ENCODE measurements at places on chromosomes 1 and 21.
A peak's percentile ranks its signal among the peaks of the same experiment; 100 is the strongest.

DNA sequence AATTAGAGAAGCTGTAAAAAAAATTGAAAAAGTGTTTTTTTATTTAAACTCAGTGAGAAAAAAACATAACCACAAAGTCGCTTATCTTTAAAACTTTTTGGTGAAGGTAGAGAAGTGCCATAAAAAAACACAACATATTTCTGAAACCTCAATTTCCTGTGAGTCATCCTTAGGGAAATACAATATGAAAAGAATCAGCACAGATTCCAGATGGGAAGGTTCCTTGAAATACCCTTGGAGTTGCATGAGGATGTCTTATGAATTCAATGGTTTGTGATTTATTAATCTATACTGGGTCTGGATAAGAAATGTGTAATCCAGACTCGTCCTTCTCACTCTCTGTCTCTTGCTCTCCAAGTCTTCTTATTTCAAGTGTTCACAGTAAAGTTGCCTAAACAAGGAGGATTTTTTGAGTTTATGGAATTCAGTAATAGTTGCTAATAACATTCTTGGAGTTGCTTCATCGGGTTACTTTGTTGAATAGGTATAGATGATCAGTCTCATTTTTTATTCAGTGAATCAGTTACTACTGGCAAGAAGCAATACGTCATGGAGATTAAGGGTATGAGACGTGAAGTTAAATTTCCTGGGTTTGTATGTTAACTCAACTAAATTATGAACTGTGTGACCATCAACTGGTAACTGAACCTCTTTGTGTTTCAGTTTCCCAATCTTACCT lies 191.4 kb downstream of the KCNK2 start:
- no peak for DNase-seq

- DNase-seq: no peak
Measured at GRCh38 chr1:1073743-1074587, at the start of gene RNF223. Gene RNF223, minus strand, starts transcription at chr1:1074306. Its CDS starts 1,740 bp downstream, at chr1:1072566.

DNA sequence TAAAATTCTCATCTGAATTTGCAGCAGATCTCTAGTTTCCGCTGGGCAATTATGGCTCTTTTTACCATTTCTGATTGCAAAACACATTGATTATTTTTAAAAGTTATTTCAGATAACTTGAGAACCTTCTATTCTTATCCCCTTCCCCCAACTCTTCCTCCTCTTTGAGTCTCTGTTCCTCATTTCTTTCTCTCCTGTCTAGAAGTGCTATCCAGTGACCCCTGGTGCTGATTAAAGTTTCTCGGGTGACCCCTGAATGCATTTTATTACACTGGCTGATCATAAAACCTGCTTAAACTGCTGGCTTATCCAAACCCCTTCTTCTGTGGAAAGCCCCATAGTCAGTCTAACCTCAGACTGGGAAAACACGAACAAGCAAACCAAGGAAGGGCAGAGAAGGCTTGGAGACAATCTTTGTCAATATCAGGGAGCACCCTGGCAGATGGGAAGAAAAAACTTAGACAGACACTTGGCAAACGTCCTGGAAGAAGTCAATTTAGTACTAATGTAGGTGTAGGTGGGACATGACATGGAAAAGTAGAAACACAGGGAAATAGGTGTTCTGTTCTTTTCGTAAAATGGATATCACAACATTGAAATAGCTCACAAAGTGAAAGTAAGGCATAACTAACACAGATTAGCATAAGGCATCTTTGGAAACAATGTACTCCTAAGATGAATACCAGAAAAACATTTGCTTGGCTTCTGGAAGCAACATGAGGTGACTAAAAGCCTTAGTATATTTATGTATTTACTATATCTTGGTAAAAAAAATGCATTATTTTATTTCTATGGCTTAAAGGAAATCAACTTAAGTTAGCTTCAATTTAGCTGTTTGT lies 61.4 kb downstream of the GORAB start:
- DNase-seq: no peak

- DNase-seq: no peak
Measured at GRCh38 chr1:162025541-162025940, 1.9 kb upstream of the OLFML2B start.

GRCh38 chr1:230906226-230906625 lies 37.9 kb upstream of the C1orf198 start:
- no peak for DNase-seq

DNA sequence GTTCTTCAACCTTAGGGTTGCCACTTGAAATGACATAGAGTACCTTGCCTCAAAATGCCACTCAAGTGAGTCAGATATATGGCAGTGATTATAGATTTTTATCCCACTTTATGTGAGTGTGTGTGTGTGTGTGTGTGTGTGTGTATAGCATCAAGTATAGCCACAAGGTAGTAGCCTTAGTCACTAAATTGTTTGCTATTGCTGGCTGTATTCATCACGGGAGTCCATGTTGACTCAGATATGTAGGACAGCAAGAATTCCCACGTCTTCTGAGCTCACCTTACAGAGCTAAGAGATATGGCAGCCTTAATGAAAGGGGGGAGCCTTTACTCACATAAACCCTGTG lies 9.3 kb downstream of the ETS2 start:
- no peak for DNase-seq

- no peak for DNase-seq
Measured at GRCh38 chr1:205437570-205437969, 15.7 kb upstream of the LEMD1 start.

GRCh38 chr1:155051777-155052398 lies 772 bp downstream of the ADAM15 start:
- DNase-seq: peak; percentile 18

DNA sequence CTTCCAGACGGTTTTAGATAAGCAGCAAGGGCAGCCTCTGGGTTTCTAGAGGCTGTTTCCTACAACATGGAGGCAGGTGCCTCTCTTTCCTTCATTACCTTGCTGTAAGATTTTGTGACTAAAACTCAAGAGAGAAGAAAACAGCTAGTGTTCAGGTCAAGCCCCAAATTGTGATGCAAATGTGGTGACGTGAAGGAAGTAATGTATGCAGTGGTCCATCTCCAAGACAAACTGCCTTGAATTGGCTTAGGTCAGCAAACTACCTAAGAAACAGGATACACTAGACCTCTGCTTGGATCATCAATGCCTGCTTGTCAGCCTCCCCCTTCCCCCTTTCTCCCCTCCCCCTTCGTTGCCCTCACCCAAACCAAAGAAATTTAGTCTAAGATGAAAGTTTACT lies 28.9 kb upstream of the RIPK4 start:
- DNase-seq: no peak

GRCh38 chr1:118334506-118334905 lies 149.5 kb upstream of the SPAG17 start:
- DNase-seq: no peak

DNA sequence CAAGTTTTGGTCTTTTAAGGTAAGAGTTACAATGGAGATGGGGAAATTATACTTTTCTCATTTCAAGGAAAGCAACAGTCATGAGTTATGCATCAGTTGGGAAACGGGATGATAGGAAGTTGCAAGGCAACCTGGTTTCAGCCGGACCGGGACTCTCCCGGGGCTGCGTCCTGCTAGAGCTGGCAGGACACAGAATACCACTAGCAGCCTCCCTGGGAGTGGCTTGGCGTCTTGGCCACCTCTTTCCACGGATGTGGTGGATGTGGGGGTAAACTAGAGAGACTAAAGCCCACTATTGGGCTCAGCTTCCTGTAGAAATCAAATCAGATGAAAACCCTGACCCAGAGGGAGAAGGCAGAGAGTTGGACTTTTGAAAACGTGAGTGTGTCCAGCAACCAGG lies 71.9 kb downstream of the ADARB1 start:
- DNase-seq: no peak

DNA sequence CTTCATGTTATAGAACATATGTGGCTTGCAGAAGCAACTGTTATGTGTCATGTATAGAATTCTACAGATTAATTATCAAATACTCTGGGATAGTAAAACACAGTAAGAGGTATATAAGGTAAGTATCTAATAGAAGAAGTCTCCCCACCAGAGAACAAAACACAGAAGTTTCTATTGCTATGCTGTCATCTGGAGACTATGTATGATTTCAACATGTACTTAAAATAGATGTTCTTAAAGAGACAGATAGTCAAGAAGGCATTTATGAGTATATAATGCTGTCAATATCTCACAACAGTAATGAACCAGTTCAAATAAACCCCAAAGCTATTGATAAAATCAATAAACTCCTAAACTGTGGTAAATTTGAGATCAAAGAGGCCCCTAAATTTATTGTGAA lies 8.1 kb upstream of the ADCY10 start:
- DNase-seq: no peak

- no peak for DNase-seq
Measured at GRCh38 chr21:35547946-35548774, 499.1 kb upstream of the RUNX1 start.

DNA sequence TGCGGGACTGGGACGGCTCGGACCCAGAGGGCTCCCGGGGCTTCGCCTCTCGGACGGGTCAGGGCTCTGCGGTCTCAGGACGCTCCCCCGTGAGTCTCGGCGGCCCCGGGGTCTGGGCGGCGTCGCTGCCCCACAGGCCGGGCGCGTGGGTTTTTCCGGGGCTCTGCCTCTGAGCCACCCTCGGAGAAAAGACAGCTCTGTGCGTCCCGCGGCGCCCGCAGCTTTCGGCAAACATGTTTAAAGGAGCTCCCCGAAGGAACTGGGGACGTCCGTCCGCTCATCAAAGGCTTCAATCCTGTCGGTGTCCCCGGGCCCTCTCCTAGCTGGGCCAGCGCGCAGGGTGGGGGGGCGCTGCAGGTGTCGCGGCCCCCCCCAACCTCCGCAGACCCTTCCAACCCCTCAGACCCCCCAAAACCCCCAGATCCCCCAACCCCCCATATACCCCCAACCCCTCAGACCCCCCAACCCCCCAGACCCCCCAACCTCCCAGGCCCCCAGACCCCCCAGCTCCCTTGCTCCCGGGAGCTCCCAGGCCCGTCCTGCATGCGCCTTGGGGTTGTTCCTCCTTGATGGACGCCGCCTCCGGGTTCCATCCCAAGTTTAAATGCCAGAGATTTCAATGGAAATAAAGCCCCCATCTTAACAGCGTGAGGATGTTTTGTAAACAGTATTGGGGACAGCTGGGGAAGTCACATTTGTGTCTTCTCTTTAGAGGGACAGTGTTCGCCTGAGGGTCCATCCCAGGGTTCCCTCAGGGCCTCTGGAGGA lies 996 bp upstream of the C1orf159 start:
- no peak for DNase-seq

DNA sequence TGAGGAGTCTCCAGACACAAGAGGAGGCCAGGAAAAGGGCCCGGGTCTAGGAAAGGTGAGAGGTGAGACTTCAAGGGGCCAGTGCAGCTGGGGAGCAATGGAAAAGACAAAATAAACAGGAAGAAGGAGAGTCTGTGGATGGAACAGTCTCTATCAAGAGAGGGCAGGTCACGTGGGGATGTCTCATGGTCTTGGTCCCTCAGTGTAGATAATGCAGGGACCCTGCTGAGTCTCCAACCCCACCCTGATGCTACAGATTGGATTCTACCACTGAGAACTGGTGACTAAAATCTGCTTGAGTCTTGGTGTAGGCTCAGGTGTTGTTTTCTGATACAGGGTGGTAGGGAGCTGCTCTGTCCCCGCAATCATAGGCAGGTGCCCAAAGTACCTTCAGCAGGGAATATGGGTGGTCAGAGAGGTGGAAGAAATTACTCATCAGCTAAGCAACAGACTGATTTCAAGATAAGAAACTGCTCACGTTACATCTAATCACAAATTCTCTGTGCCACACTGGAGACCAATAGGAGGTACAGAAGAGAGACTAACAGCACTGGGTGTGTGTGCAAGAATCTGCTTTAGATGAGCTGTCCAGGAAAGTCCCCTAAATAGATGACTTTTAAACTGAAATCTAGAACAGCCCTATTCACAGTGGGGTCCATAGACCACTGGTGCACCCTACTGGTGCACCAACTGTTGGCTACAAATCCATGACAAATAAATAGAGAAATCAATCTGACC lies 101.5 kb upstream of the TLR5 start:
- no peak for DNase-seq

GRCh38 chr1:28900562-28900961 lies 13.8 kb upstream of the EPB41 start:
- DNase-seq: no peak

- DNase-seq: no peak
Measured at GRCh38 chr1:213281640-213282301, 230.7 kb downstream of the RPS6KC1 start.

DNA sequence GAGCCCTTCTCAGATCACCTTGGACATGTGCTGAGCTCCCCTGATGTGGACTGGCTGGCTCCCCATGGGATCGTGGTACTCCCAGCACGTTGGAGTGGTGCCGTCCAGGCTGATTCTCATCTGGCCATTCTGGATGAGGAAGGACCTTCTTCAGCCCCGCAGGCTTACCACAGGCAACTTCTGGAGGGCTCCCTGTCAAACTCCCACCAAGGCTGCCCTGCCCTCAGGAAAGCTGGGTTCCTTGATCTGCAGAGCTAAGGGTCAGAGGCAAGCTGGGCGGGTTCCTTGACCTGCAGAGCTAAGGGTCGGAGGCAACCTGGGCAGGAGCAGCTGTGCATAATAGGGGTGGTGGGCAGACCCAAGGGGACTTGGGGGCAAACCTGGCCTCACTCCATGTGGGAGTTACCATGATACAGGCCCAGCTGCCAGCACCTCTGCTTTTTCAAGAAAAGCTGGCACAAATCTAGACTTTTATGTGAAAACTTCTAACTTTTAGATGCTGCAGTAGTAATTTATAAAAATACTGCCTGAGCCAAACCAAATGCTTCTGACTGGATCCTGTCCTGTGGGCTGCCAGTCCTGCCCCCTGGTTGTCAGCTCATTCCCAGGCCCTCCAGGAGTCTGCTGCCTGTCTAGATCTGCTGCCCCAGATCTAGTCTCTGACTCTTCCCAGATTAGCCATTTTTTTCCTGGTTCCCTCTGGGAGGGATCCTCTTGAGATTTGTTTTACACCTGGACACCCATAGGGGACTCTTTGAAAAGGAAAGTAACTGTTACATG lies 5.6 kb upstream of the THEM5 start:
- DNase-seq: no peak

GRCh38 chr1:103108376-103109150 lies at the start of gene COL11A1:
Gene COL11A1, minus strand, starts transcription at chr1:103108522. Its CDS starts 344 bp downstream, at chr1:103108178.
- no peak for DNase-seq

DNA sequence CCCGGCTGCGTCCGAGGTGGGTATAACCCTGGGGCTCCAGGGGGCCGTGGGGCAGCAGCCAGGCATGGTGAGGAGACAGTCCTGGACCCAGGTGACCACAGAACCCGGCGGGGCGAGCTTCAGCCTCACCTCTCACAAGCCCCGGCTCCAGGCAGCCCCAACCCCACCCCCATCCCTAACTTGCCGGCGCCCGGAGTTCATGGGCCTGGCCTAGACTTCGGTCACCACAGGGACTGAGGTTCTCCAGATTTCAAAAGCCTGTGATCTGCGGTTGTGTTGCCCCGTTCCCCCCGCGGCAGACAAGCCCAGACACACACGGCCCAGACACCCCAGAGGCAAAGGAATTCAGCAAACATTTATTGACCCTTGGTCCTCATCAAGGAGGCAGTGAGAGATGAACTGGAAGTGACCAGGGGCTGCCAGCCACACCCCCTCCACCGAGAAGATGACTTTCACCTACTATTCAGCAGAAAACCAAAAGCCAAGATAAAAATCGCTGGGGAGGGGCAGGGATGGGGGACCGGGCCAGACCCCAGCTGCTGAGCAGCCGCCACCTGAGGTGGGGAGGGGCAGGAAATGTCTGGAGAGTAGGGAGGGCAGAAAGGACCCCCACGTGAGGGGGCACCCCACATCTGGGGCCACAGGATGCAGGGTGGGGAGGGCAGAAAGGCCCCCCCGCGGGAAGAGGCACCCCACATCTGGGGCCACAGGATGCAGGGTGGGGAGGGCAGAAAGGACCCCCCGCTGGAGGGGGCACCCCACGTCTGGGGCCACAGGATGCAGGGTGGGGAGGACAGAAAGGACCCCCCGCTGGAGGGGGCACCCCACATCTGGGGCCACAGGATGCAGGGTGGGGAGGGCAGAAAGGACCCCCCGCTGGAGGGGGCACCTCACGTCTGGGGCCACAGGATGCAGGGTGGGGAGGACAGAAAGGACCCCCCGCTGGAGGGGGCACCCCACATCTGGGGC lies 3.9 kb downstream of the HES4 start:
- DNase-seq: no peak
